Hypothalamus (tissue), 51 donors: ENCODE measurements at places on chromosomes 7 and 10.

DNA sequence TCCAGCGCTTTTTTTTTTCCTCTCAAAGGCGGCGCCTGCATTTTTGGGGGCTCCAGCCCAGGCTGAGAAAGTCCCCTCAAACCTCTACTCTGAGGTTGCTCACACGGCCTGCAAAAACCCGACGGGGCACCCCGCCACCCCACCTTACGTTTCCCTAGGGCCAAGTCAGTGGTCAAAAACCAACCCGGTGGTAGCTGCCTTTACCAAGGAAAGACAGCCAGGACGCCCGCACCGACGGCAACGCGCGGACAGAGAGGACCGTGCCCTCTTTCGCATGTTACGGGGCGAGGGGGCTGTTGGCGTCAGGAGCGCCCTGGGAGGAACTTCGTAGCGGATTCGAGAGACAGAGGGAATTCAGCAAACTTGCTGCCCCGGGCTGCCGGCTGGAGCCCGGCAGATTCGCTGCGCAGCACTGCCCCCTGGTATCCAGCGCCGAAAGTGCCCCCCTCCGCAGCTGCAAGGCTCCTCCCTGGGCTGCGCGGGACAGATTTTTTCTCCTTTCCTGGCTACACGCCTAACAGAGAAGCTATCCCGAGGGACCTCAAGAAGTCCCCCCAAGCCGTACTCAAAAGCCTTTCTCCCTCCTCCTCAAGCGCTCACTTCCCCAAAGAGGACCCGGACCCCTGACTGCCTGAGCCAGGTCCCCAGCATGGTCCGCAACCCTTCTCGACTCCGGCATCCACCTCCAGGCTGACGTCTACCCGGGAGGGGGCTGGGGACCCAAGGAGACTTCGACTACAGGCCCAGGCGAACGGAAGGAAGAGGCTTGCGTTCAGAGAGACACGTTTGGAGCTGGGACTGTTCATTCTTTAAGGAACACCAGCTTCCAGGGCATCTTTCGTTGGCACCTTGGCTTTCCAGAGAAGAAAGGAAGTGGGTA is 27.7 kb upstream of the VAX1 start:
- no peak for DNase-seq

DNA sequence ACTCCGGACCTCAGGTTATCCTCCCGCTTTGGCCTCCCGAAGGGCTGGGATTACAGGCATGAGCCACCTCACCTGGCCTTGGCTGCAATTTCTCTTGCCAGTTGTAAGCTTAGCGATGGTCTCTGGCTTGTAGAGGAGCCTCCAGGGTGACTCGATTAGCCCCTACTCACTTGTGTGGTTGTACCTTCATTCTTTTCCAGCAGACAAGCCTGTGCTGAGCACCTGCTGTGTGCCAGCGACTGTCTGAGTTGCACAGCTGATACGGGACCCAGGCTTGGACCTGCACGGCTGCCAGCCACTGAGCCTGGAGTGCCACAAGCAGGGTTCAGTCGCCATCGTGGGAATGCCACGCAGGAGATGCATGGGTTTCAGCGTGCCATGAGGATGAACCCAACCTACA is 42.0 kb upstream of the DNAJB6 start:
- no peak for DNase-seq

DNA sequence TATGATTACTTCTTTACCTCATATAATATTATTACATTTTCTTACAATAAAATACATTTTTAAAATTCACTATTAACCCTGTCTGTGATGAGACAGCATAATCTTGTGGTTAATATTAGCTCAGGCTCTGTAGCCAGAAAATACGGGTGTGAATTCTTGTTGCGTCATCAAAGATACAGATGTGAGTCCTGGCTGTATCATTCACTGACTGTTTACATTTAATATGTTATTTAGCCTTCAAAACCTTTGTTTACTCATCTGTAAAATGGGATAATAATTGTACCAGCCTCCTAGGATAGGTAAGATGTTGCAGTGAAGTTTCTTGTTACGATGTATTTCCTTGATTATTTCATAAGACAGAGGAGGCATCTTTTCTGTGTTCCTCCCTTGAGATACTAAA is 184.7 kb upstream of the PRPS1L1 start:
- DNase-seq = no peak

DNA sequence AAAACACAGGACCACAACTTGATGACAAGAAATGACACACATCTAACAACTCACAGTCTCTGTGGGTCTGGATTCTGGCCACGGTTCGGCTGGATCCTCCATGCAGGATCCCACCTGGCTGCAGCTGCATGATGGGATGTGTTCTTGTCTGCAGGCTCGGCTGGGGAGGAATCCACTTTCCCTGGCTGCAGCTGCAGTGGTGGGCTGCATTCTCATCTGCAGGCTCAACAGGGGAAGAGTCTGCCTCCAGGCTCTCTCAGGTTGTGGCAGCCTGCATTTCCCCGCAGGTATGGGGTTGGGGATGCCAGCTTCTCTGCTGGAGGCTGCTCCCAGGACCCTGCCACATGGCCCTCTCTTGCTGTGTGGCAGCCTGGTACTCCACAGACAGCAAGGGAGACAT is 64.9 kb downstream of the MICALL2 start:
- DNase-seq = no peak

- no peak for DNase-seq
Measured at GRCh38 chr10:4137299-4137698, 352.3 kb upstream of the KLF6 start.
